T-helper 2 cell treated with Interferon-gamma antibody and Interleukin-4, amounts not matched to agents 5 μg/mL and 100 μg/mL, for 36 hours (primary cell): ENCODE measurements at places on chromosomes 7 and 10.

DNA sequence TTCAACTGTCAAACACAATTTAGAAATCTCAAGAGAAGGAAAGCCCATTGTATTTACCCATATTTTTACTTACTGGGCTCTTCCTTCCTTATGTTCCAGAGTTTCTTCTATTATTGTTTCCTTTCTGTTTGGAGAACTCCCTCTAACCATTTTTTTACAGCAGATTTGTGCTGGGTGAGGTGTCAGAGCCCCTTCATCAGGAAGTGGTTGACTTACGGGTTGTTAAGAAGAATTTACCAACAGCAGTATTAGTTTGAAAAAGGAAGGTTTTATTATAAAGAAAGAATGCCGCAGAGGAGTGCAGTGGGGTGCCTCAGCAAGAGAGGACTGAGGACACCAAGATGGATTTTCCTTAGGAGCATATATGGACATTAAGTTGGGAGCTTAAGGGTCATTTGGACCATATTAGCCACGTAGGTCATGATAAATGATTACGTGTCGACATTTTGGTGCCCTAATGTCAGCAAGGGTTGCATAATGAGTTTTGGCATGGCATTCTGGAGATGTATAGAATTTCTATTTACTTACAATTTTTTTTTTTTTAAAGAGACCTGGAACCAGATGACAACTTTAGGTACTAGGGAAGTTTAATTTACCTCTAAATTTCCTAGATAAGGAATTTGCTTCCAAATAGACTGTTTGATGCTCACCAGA is 6.3 kb upstream of the TBATA start:
- H3K4me1 ChIP-seq = peaks cover 3% of the 10 kb centered on the region
- H3K27me3 ChIP-seq = peaks cover 36% of the 10 kb centered on the region
- no peak for DNase-seq
- no peak overlapping the region for H3K27ac ChIP-seq
- H3K4me3 ChIP-seq = no peak overlapping the region

DNA sequence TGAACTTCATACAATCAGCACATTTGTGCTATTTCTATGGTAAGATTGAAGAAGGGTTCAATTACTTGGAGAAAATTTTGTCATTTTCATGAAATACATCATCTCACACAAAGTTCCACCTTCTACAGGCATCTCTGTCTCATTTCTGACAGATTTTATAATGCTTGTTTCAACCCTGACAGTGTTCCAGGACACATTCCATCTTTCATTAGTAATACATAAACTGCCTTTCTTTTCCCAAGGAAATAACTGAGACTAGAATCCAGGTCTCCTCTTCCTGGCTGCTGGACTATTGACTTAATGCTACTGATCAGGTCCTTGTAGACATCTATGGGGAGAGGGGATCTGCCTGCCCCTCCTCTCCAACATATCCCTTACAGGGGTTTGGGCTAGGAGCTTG is 70.1 kb upstream of the PLPP4 start:
- no peaks in the 10 kb centered on the region for H3K27me3 ChIP-seq
- DNase-seq = no peak
- H3K4me1 ChIP-seq = no peaks in the 10 kb centered on the region
- H3K4me3 ChIP-seq = no peak overlapping the region
- H3K36me3 ChIP-seq = no peaks in the 10 kb centered on the region
- H3K27ac ChIP-seq = no peak overlapping the region

DNA sequence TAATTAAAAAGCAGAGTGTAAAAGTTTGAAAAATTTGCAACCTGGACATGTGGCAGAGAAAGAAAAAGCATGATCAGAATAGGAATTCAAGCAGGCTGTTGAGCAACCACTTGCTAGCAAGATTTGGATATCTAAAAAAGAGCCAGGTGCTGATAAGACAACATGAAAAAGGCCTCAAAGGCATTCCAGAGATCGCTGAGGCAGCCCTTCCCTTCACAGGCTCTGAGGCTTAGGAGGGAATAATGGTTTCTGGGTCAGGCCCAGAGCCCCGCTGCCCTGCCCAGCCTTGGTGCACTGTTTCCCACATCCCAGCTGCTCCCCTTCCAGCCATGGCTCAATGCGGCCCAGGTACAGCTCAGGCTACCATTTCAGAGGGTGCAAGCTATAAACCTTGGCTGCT is 64.1 kb upstream of the EEPD1 start:
- no peak overlapping the region for H3K27ac ChIP-seq
- no peaks in the 10 kb centered on the region for H3K36me3 ChIP-seq
- H3K4me3 ChIP-seq = no peak overlapping the region
- H3K4me1 ChIP-seq = no peaks in the 10 kb centered on the region
- H3K27me3 ChIP-seq = peaks cover 3% of the 10 kb centered on the region
- no peak for DNase-seq

GRCh38 chr7:24574386-24574785 is 1.1 kb downstream of the PALS2 start:
- peak overlapping the region; percentile 80 for H3K27ac ChIP-seq
- peak overlapping the region; percentile 92 for H3K4me3 ChIP-seq
- H3K4me1 ChIP-seq = peaks cover 32% of the 10 kb centered on the region
- DNase-seq = no peak

DNA sequence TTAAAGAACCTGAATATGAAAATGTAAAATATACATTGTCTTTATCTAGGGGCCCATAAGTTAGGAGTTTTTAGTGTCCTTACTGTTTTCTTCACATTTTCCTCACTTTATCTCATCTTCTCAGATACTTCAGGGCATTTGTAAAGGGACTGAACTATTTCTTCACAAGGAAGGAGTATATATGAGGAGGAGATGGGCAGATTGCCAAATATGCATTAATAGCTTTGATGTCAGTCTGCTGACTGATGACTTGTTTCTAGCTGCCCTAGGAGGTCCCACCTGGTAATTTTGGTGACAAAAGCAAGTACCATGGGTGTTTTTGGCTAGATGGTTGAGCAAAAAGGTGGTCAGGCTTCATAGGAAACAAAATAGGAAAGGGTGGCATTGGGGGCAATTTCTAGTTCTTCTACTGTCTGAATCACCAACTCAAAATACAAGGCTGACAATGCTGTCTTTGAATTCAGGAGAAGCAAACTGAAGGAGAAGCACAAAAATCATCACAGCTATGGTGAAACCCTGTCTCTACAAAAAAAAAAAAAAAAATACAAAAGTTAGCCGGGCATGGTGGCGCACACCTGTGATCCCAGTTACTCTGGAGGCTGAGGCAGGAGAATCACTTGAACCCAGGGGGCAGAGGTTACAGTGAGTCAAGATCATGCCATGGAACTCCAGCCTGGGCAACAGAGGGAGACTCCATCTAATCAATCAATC is 10.4 kb upstream of the STRIP2 start:
- H3K4me1 ChIP-seq = no peaks in the 10 kb centered on the region
- H3K36me3 ChIP-seq = no peaks in the 10 kb centered on the region
- H3K27me3 ChIP-seq = no peaks in the 10 kb centered on the region
- no peak overlapping the region for H3K4me3 ChIP-seq

- no peaks in the 10 kb centered on the region for H3K36me3 ChIP-seq
- H3K27ac ChIP-seq = no peak overlapping the region
- no peak for DNase-seq
- H3K4me3 ChIP-seq = no peak overlapping the region
- H3K4me1 ChIP-seq = no peaks in the 10 kb centered on the region
Observed at GRCh38 chr7:95867309-95867708, 95.0 kb downstream of the DYNC1I1 start.

DNA sequence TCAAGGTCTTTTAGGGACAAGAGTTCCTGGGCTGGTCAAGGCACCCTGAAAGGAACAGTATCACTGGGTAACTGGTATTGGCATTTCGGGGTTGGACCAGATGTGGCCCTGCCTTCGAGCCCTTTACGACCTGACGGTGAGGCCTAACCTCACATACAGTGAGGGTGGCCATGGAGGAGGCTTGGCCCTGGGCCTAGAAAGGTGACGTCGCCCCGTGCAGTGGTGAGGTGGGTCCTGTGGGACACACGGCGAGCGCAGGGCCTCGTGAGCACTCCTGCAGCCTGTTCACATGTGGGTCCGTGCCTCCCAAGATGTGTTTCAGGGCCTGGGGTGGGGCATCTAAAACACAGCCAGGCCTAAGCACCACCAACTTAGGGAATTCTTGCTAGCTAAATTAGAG is 36.1 kb downstream of the CRHR2 start:
- DNase-seq = no peak
- H3K4me3 ChIP-seq = no peak overlapping the region
- no peak overlapping the region for H3K27ac ChIP-seq
- no peaks in the 10 kb centered on the region for H3K27me3 ChIP-seq

- peaks cover 4% of the 10 kb centered on the region for H3K4me1 ChIP-seq
- H3K36me3 ChIP-seq = no peaks in the 10 kb centered on the region
- peaks cover 5% of the 10 kb centered on the region for H3K27me3 ChIP-seq
- no peak overlapping the region for H3K4me3 ChIP-seq
- DNase-seq = no peak
Observed at GRCh38 chr7:155348806-155349205, 51.1 kb downstream of the INSIG1 start.

DNA sequence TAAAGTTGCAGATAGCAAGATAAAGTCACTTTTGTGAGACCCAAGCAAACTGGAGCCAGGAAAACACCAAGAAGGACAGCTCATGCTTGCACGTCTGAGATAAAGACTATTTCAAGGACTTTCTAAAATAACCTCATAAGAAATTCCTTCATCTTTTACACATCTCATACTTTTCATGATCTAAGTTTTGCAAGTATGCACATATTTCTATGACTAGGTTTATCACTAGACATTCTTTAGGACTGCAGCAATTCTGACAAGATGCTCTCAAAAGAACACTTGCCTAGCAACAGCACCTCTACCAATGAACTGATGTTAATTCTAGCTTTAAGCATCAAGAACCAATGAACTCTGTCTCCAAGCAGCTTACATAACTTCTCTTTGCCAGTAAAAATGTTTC is 457.6 kb downstream of the SEMA3D start:
- H3K27ac ChIP-seq = no peak overlapping the region
- no peak for DNase-seq
- H3K4me1 ChIP-seq = no peaks in the 10 kb centered on the region

GRCh38 chr7:118040562-118040961 is 143.4 kb upstream of the LSM8 start:
- no peaks in the 10 kb centered on the region for H3K4me1 ChIP-seq
- no peaks in the 10 kb centered on the region for H3K36me3 ChIP-seq
- no peaks in the 10 kb centered on the region for H3K27me3 ChIP-seq
- no peak overlapping the region for H3K27ac ChIP-seq
- no peak for DNase-seq
- no peak overlapping the region for H3K4me3 ChIP-seq

- peaks cover 7% of the 10 kb centered on the region for H3K4me1 ChIP-seq
Observed at GRCh38 chr7:99772565-99772964, 11.4 kb downstream of the CYP3A4 start.

GRCh38 chr10:29132551-29133111 is 156.2 kb upstream of the LYZL1 start:
- no peak for DNase-seq
- H3K4me1 ChIP-seq = no peaks in the 10 kb centered on the region
- H3K27me3 ChIP-seq = peaks cover 2% of the 10 kb centered on the region
- H3K27ac ChIP-seq = no peak overlapping the region

DNA sequence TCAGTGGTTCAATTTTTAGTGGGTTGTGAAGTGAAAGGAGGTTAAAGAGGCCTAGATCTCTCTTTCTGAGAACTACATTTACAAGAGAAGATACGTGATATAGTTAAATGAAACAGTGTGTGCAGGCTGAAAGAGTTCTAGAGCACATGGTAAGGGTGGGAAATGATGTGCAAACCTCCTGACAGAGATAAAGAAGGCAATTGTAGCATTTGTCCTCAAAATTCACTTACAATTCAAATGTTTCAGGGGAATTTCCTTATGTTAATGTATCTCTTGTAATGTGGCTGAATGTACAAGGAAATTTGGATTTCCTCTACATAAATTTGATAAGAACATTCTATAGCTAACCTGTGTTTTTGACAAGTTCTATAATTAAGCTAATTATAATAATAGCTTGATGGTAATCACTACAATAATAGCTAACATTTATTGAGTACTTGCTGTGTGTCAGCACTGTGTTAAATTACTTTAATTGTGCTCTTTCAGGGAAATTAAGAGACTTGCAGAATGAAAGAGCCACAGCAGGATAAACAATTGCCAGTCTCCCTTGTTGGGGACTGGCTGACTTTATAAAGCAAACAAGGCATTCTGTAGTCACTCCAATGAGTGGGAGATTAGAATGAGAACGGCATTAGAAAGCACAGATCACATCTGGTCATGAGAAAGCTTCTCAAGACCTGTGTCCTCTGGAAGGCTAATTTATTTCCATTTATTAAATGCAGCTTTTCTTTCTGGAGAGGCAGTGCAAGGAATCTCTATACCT is 139.7 kb upstream of the TMEM72 start:
- H3K4me1 ChIP-seq = no peaks in the 10 kb centered on the region
- H3K4me3 ChIP-seq = no peak overlapping the region
- DNase-seq = no peak

DNA sequence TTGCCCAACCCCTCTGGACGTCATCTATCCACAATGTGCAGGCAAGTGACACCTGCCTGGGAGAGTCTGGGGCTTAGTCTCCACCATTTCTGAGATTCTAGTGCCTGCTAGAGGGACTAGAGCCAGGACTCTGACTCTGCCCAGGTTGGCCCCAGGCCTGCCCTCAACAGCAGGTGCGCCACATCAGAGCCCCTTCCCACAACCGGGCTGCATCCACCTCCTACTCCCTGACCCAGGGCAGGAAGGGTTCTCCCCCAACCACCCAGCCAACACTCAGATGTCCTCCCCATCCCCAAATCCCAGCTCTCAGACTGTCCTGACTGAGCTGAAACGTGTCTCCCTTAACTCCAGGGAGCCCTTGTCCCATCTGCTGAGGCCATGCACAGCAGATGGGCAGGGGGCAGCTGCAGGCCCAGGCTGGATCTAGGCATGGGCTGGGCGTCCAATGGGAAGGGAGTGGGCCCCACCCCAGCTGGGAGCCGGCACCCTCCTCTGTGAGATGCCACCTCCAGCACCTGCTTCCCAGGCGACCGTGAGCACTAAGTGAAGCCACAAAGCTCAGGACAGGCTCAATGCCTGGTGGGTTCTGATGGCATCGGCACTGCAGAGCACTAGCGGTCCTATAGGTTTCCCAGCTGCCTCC is 49.2 kb downstream of the RASGEF1A start:
- H3K4me3 ChIP-seq = no peak overlapping the region
- H3K36me3 ChIP-seq = no peaks in the 10 kb centered on the region
- H3K27me3 ChIP-seq = peaks cover 3% of the 10 kb centered on the region

- H3K4me3 ChIP-seq = peak overlapping the region; percentile 70
- peak overlapping the region; percentile 77 for H3K27ac ChIP-seq
- no peaks in the 10 kb centered on the region for H3K27me3 ChIP-seq
- H3K36me3 ChIP-seq = peaks cover 28% of the 10 kb centered on the region
- peaks cover 28% of the 10 kb centered on the region for H3K4me1 ChIP-seq
- no peak for DNase-seq
Observed at GRCh38 chr7:23347033-23347681, 48.0 kb downstream of the MALSU1 start.

- peak; percentile 42 for DNase-seq
- H3K27me3 ChIP-seq = peaks cover 3% of the 10 kb centered on the region
- no peak overlapping the region for H3K27ac ChIP-seq
- peaks cover 26% of the 10 kb centered on the region for H3K4me1 ChIP-seq
- H3K36me3 ChIP-seq = no peaks in the 10 kb centered on the region
- H3K4me3 ChIP-seq = peak overlapping the region; percentile 76
Observed at GRCh38 chr7:94395141-94396036, 694 bp downstream of the COL1A2 start.

GRCh38 chr10:49742683-49743463 is 19.2 kb downstream of the OGDHL start:
- H3K27ac ChIP-seq = no peak overlapping the region
- no peaks in the 10 kb centered on the region for H3K4me1 ChIP-seq
- no peak for DNase-seq
- H3K36me3 ChIP-seq = no peaks in the 10 kb centered on the region

- peaks cover 13% of the 10 kb centered on the region for H3K4me1 ChIP-seq
- peaks cover 5% of the 10 kb centered on the region for H3K27me3 ChIP-seq
Observed at GRCh38 chr10:95394161-95394880, 103.5 kb upstream of the PDLIM1 start.
